ENCODE measurements at places on chromosomes 11 and 22.
A peak's percentile ranks its signal among the peaks of the same experiment; 100 is the strongest.

GRCh38 chr11:19252394-19253152 lies 11.8 kb upstream of the E2F8 start:
- H3K36me3 ChIP-seq, result no peaks in the 10 kb centered on the region
- no peak overlapping the region for H3K4me3 ChIP-seq
- H3K4me1 ChIP-seq, result peaks cover 12% of the 10 kb centered on the region
- peak; percentile 52 for DNase-seq
- no peak overlapping the region for H3K27ac ChIP-seq

DNA sequence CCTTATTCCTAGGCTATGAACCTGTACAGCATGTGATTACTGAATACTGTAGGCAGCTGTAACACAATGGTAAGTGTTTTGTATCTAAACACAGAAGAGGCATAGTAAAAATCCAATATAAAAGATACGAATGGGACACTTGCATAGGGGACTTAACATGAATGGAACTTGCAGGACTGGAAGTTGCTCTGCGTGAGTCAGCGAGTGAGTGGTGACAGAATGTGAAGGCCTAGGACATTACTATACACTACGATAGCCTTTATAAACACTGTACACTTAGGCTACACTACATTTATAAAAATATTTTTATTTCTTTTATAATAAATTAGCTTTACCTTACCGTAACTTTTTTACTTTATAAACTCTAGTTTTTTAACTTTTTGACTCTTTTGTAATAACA lies 81.1 kb downstream of the PGR start:
- H3K27me3 ChIP-seq, result no peaks in the 10 kb centered on the region
- no peak overlapping the region for H3K27ac ChIP-seq
- H3K4me3 ChIP-seq, result no peak overlapping the region

DNA sequence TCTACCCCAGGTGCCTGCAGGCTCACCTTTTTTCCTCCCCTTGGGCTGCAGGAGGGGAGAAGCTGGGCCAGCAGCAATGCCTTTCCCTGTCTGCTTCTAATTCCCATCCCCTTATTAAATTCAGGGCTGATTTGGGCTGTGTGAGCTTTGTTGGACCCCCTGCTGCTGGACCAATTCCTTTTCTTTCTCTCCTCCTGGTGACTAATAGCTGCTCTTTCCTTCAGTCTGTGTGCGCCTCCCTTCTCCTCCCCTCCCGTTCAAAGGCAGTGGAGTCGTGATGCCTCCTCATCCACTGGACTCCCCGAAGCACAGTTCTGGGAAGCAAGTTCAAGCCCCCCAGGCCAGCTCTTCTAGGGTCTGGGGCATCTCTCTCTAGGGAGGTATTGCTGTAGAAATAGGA lies 567.9 kb upstream of the CADM1 start:
- peak; percentile 71 for DNase-seq
- no peak overlapping the region for H3K4me3 ChIP-seq
- peaks cover 51% of the 10 kb centered on the region for H3K4me1 ChIP-seq
- peaks cover 5% of the 10 kb centered on the region for H3K27me3 ChIP-seq
- no peaks in the 10 kb centered on the region for H3K36me3 ChIP-seq
- no peak overlapping the region for H3K27ac ChIP-seq

GRCh38 chr11:67409261-67409666 lies 5.4 kb downstream of the TBC1D10C start:
- H3K4me1 ChIP-seq, result peaks cover 19% of the 10 kb centered on the region
- no peaks in the 10 kb centered on the region for H3K36me3 ChIP-seq
- DNase-seq, result no peak
- H3K4me3 ChIP-seq, result no peak overlapping the region

GRCh38 chr11:30012346-30012745 lies 4.5 kb downstream of the KCNA4 start:
- peaks cover 19% of the 10 kb centered on the region for H3K4me1 ChIP-seq
- peaks cover 60% of the 10 kb centered on the region for H3K27me3 ChIP-seq
- no peaks in the 10 kb centered on the region for H3K36me3 ChIP-seq
- no peak for DNase-seq

- DNase-seq, result no peak
- no peak overlapping the region for H3K4me3 ChIP-seq
- no peaks in the 10 kb centered on the region for H3K36me3 ChIP-seq
- H3K4me1 ChIP-seq, result peaks cover 24% of the 10 kb centered on the region
- no peak overlapping the region for H3K27ac ChIP-seq
Observed at GRCh38 chr22:28405588-28405987, 274.1 kb downstream of the TTC28 start.

- H3K4me3 ChIP-seq, result no peak overlapping the region
- no peaks in the 10 kb centered on the region for H3K4me1 ChIP-seq
- no peak overlapping the region for H3K27ac ChIP-seq
- no peaks in the 10 kb centered on the region for H3K36me3 ChIP-seq
- H3K27me3 ChIP-seq, result no peaks in the 10 kb centered on the region
- DNase-seq, result peak; percentile 80
Observed at GRCh38 chr11:64894070-64894811, 15.8 kb upstream of the EHD1 start.

DNA sequence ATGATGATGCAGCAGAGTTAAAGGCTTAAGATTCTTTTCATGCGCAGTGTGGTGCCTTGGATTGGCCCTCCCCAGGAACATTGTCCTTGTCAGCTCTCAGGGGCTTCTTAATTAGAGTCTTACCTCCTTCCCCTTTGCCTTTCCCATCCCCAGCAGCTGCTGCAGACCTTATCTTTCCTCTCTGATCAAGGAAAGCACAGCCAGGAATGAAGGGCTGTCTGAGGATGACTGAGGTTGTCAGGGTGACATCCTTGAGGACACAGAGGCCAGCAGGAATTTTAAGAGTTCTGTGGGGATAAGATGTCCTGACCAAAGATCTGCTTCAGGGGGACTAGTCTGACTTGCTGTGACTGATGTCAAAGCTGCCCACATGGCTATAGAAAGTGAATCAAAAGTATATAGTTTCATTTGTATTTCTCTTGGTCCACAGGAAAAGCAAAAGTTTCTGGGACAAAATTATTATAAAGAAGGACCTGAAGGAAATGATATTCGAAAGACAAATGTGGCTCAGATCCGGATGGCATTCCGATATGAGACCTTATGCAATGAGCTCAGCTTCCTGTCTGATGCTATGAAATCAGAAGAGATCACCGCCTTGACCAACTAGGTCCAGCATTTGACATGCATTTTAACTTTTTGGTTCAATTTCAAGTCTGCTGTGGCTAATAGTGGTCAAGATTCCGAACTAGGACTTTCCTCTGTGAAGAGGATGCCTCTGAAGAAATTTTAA lies 35.5 kb downstream of the RNF141 start:
- H3K4me3 ChIP-seq, result no peak overlapping the region
- no peaks in the 10 kb centered on the region for H3K36me3 ChIP-seq
- H3K4me1 ChIP-seq, result peaks cover 8% of the 10 kb centered on the region
- no peak for DNase-seq
- no peaks in the 10 kb centered on the region for H3K27me3 ChIP-seq
- H3K27ac ChIP-seq, result no peak overlapping the region

GRCh38 chr11:6992026-6992425 lies 28.1 kb downstream of the ZNF214 start:
- H3K27me3 ChIP-seq, result no peaks in the 10 kb centered on the region
- no peak overlapping the region for H3K27ac ChIP-seq
- DNase-seq, result no peak
- H3K4me3 ChIP-seq, result no peak overlapping the region
- no peaks in the 10 kb centered on the region for H3K36me3 ChIP-seq

- H3K4me1 ChIP-seq, result peaks cover 51% of the 10 kb centered on the region
- DNase-seq, result no peak
- H3K36me3 ChIP-seq, result no peaks in the 10 kb centered on the region
Observed at GRCh38 chr11:93481696-93482095, 61.5 kb downstream of the SMCO4 start.

GRCh38 chr22:32342977-32343376 lies 14.7 kb upstream of the RFPL3 start:
- H3K4me3 ChIP-seq, result no peak overlapping the region
- peaks cover 36% of the 10 kb centered on the region for H3K4me1 ChIP-seq
- H3K36me3 ChIP-seq, result no peaks in the 10 kb centered on the region
- DNase-seq, result no peak

GRCh38 chr11:118211006-118211405 lies 13.8 kb downstream of the JAML start:
- H3K4me3 ChIP-seq, result no peak overlapping the region
- DNase-seq, result peak; percentile 82
- no peaks in the 10 kb centered on the region for H3K27me3 ChIP-seq
- no peak overlapping the region for H3K27ac ChIP-seq
- H3K4me1 ChIP-seq, result peaks cover 51% of the 10 kb centered on the region

GRCh38 chr11:62926680-62927455 lies 5.7 kb upstream of the CHRM1 start:
- no peak overlapping the region for H3K27ac ChIP-seq
- H3K27me3 ChIP-seq, result peaks cover 98% of the 10 kb centered on the region
- DNase-seq, result peak; percentile 32

- H3K4me3 ChIP-seq, result no peak overlapping the region
- no peak overlapping the region for H3K27ac ChIP-seq
- H3K27me3 ChIP-seq, result peaks cover 98% of the 10 kb centered on the region
- no peaks in the 10 kb centered on the region for H3K4me1 ChIP-seq
- no peaks in the 10 kb centered on the region for H3K36me3 ChIP-seq
Observed at GRCh38 chr22:22888571-22889353, 1.1 kb downstream of the IGLL5 start.

DNA sequence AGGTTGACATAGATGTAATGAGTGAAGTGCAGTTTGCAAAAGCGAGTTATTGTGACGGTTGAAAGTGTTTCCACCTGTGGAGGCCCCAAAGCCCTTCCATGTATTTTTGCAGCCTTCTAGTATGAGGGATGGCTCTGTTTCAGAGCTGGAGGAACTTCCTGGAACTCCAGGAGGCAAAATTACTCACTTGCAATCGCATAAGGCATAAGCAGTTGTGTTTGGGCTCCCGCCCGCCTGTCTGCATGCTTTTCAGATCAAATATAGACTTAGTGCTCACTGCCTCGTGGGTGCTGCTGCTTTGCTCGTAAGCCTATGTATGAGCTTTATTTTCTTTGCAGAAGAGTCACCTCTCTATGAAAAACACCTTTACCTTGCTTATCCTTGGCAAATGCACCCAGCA lies 146.8 kb upstream of the LARGE1 start:
- no peak overlapping the region for H3K27ac ChIP-seq
- no peaks in the 10 kb centered on the region for H3K36me3 ChIP-seq
- no peaks in the 10 kb centered on the region for H3K27me3 ChIP-seq
- no peak for DNase-seq
- H3K4me3 ChIP-seq, result no peak overlapping the region

DNA sequence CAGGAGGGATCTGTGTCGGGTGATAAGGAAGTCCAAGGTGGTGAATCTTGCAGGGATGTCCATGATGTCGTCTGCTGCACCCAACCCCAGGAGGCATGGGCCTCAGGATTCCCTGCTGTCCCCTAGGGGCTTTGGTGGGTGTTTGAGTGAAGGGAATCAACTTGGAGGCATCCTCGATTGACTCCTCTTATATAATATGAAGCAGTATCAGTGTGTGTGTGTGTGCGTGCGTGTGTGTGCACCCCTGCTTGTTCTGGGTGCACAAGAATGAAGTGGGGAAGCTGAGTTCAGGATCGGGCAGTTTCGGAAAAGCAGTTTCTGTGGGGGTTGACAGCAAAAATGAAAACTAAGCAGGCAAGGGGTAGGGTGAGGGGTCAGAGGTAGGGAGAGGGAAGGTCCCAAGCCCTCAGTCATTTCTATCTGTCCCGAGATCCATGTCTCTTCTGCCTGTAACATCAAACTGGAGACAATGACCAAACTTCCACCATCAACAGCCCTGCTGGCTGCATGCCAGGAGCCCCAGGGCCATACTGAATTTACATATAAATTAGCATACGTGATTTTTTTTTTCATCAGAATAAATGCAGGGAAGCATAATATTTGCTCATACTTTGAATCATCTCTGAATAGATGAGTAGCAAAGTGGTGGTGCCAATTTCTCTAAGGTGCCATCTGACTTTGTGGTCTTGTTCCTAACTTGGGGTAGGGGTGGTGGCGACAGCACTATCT lies 2.0 kb downstream of the NTM start:
- no peak for DNase-seq
- H3K4me1 ChIP-seq, result peaks cover 31% of the 10 kb centered on the region
- H3K4me3 ChIP-seq, result no peak overlapping the region
- H3K36me3 ChIP-seq, result no peaks in the 10 kb centered on the region
- no peaks in the 10 kb centered on the region for H3K27me3 ChIP-seq

- no peaks in the 10 kb centered on the region for H3K36me3 ChIP-seq
- peak; percentile 86 for DNase-seq
- H3K4me1 ChIP-seq, result peaks cover 5% of the 10 kb centered on the region
- no peak overlapping the region for H3K4me3 ChIP-seq
- H3K27ac ChIP-seq, result no peak overlapping the region
Observed at GRCh38 chr11:66868726-66869566, 12.1 kb downstream of the LRFN4 start.

GRCh38 chr11:57360991-57361390 lies 20.0 kb downstream of the PRG3 start:
- H3K36me3 ChIP-seq, result no peaks in the 10 kb centered on the region
- no peak overlapping the region for H3K4me3 ChIP-seq
- H3K4me1 ChIP-seq, result peaks cover 27% of the 10 kb centered on the region
- H3K27ac ChIP-seq, result no peak overlapping the region
- DNase-seq, result no peak

GRCh38 chr11:112637076-112637475 lies 324.1 kb upstream of the NCAM1 start:
- H3K4me1 ChIP-seq, result peaks cover 11% of the 10 kb centered on the region
- H3K4me3 ChIP-seq, result no peak overlapping the region
- no peak for DNase-seq
- no peaks in the 10 kb centered on the region for H3K27me3 ChIP-seq

DNA sequence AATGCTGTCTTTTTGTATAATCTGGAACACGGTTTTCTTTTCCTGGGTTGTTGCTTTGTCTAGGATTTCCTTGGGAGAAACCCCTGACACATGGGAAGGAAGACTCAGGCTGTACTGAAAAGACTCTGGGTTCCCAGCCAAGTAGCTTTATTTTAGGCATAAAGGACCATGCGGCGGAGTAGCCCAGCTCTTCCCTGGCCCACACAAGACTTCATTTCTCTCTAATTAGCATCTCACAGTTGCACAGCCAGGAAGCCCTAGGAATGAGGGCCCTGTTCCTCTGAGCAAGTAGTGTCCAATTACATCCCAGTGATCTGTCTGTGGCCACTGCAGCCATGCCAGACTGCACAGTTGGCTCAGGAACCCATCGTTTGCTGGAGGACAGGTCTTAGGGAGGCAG lies 319.5 kb downstream of the TENM4 start:
- no peaks in the 10 kb centered on the region for H3K36me3 ChIP-seq
- H3K4me1 ChIP-seq, result peaks cover 26% of the 10 kb centered on the region
- H3K4me3 ChIP-seq, result no peak overlapping the region
- H3K27ac ChIP-seq, result no peak overlapping the region
- no peaks in the 10 kb centered on the region for H3K27me3 ChIP-seq

GRCh38 chr22:48072777-48073176 lies 1310.3 kb downstream of the TBC1D22A start:
- no peak overlapping the region for H3K27ac ChIP-seq
- no peak overlapping the region for H3K4me3 ChIP-seq
- peaks cover 25% of the 10 kb centered on the region for H3K4me1 ChIP-seq
- peak; percentile 61 for DNase-seq
- no peaks in the 10 kb centered on the region for H3K36me3 ChIP-seq
- no peaks in the 10 kb centered on the region for H3K27me3 ChIP-seq
